ENCODE measurements at places on chromosomes 2 and 18.

- DNase-seq = no peak
These were observed 15.0 kb downstream of the ELAC1 start for GRCh38 chr18:50982802-50983179.

- DNase-seq = no peak
These were observed 1.7 kb downstream of the PJVK start for GRCh38 chr2:178452870-178453269.

GRCh38 chr18:30485078-30485477 is 557.5 kb downstream of the DSC3 start:
- DNase-seq = no peak

- no peak for DNase-seq
These were observed 18.0 kb downstream of the SFXN5 start for GRCh38 chr2:73053316-73054114.

DNA sequence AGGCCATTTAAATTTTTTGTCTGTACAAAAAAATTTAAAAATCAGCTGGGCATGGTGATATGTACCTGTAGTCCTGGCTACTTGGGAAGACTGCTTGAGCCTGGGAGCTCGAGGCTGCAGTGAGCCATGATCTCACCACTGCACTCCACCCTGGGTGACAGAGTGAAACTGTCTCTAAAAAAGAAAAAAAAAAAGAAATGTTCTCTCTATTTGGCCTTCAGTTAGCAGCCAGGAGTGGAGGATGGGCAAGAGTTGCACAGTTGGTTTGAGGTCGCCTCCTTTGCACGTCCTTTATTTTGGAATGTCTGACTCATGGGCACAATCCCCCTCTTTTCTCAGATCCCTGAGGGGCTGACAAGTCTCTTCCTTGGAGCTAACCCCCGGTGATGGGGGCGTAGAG is 26.3 kb downstream of the ITM2C start:
- no peak for DNase-seq

GRCh38 chr2:121819846-121820245 is 64.4 kb downstream of the TSN start:
- no peak for DNase-seq

DNA sequence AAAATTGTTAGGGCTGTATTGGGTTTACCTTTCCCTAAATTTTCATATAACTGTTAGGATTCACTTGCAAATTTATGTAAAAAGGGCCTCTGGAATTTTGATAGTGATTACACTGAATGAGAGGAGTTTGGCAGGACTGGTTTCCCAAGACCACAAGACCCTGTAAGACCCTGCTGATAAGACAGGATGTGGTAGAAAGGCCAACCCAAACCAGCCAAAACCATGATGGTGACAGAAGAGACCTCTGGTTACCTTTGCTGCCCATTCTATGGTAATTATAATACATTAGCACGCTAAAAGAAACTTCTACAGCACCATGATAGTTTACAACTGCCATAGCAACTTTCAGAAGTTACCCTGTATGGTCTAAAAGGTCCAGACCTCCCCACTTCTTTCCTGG is 8.3 kb upstream of the CASP10 start:
- DNase-seq = no peak

GRCh38 chr2:65046633-65047407 is 9.4 kb upstream of the CEP68 start:
- DNase-seq = no peak

DNA sequence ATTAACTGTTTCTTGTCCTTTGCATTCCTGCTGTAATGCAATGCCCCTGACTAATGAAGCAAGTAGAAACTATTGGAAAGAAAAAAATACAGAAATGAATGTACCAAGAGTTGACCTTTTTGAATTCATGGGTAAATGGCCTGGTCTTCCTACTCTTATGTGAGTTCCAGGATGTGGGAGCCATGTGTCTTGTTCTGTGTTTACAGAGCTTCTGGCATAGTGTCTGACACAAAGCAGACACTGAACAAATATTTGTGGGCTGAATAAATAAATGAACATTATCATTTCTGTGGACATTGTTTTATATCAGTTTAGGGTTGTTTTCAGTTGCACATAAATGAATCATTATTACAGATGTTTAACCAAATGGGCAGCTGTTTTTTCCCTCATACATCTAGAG is 155.5 kb downstream of the CD8B2 start:
- no peak for DNase-seq

Data from frontal cortex (tissue), 4 donors.